ENCODE measurements at places on chromosomes 6 and 20. TPM values are rescaled to one million over a fixed set of nuclear protein-coding genes. Genes with fewer than 3 reads are reported as not detected.

The SAMD5 gene
- total RNA-seq = not detected

The NKX2-2 gene
- total RNA-seq = 0.20 TPM

The EPPIN gene
- total RNA-seq = not detected

The RHAG gene
- total RNA-seq = not detected

The STK38 gene
- total RNA-seq = 19.0 TPM

The DNAH8 gene
- not detected for total RNA-seq

The SMIM13 gene
- 6.6 TPM for total RNA-seq

The C6orf118 gene
- under 0.01 TPM for total RNA-seq

The PTCRA gene
- not detected for total RNA-seq

The HTR1E gene
- not detected for total RNA-seq

The ANKRD66 gene
- not detected for total RNA-seq

The TXLNB gene
- total RNA-seq = not detected

The OPRM1 gene
- total RNA-seq = not detected

The MAS1 gene
- not detected for total RNA-seq

The BAG2 gene
- 24.4 TPM for total RNA-seq

The CLPSL1 gene
- not detected for total RNA-seq

The RAE1 gene
- total RNA-seq = 19.5 TPM

The IL20RA gene
- 0.37 TPM for total RNA-seq

The PARD6B gene
- total RNA-seq = 0.37 TPM

The C6orf132 gene
- 4.5 TPM for total RNA-seq

The FOXC1 gene
- total RNA-seq = 2.6 TPM

The PAK5 gene
- total RNA-seq = not detected

The HLA-DQB1 gene
- not detected for total RNA-seq

The VSX1 gene
- not detected for total RNA-seq

The SSTR4 gene
- not detected for total RNA-seq

The CYP39A1 gene
- 0.37 TPM for total RNA-seq

The GPX5 gene
- total RNA-seq = not detected

The TLDC2 gene
- total RNA-seq = not detected

The PSMB8 gene
- 47.8 TPM for total RNA-seq

The PEX3 gene
- 22.9 TPM for total RNA-seq

The XKR7 gene
- not detected for total RNA-seq

The PRR18 gene
- not detected for total RNA-seq

The SRF gene
- 27.0 TPM for total RNA-seq

The TCF15 gene
- total RNA-seq = not detected

The MDC1 gene
- total RNA-seq = 10.0 TPM

The SLA2 gene
- total RNA-seq = not detected

The NCOA6 gene
- 7.7 TPM for total RNA-seq

The PSORS1C2 gene
- not detected for total RNA-seq

The RBPJL gene
- total RNA-seq = not detected

The KHDC1L gene
- total RNA-seq = not detected

The AIF1 gene
- not detected for total RNA-seq

The PDE10A gene
- total RNA-seq = 0.73 TPM

The BMP7 gene
- total RNA-seq = not detected

All from subcutaneous preadipocyte (primary cell).